Activated CD8-positive, alpha-beta memory T cell treated with anti-CD3 and anti-CD28 coated beads, Interleukin-2, amount 50 U/mL, for 48 hours (primary cell): ENCODE measurements at places on chromosomes 16 and 17.
A peak's percentile ranks its signal among the peaks of the same experiment; 100 is the strongest.

GRCh38 chr16:1972490-1972877 lies 631 bp downstream of the TBL3 start:
- no peak for DNase-seq

DNA sequence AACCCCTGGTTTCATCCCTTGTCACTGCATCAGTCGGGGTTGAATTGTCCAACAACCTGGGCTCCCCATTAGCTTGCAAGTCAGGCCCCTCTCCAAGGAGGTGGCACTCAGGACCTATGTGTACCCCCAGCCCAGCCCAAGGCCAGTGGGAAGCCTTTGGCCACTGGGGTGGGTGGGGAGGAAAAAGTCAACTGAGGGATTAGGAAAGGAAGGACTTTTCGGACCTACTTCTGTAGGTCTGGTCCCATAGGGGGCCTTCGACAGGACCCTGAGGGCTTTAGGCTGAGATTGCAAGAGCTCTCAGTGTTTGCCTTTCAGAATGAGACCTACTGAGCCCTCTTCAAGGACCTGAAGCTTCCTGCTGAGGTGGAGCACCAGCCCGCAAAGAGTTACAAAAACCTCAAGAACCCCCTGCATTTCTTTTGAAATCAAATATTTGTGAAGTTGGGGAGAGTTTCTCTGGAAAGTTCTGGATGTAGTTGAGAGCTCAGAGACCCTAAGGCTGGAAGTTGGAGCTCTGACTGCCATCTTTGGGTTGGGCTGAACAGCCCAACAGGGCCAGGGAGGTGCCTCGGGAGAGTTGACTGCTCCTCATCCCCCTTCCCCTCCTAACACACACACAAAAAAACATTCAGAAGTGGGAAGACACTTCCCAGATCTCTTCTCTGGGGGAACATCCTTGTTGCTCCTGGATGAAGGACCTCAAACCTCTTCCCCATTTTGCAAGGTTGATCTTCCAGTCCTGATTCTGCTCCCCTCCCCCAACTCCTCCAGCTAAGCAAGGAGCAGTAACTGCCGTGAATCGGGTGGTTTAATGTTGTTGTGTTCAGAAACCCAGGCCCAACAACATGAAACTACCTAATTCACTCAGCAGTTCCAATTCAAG lies 5.8 kb upstream of the HOXB9 start:
- DNase-seq, result no peak

GRCh38 chr17:34301986-34302385 lies 16.4 kb downstream of the CCL11 start:
- no peak for DNase-seq

DNA sequence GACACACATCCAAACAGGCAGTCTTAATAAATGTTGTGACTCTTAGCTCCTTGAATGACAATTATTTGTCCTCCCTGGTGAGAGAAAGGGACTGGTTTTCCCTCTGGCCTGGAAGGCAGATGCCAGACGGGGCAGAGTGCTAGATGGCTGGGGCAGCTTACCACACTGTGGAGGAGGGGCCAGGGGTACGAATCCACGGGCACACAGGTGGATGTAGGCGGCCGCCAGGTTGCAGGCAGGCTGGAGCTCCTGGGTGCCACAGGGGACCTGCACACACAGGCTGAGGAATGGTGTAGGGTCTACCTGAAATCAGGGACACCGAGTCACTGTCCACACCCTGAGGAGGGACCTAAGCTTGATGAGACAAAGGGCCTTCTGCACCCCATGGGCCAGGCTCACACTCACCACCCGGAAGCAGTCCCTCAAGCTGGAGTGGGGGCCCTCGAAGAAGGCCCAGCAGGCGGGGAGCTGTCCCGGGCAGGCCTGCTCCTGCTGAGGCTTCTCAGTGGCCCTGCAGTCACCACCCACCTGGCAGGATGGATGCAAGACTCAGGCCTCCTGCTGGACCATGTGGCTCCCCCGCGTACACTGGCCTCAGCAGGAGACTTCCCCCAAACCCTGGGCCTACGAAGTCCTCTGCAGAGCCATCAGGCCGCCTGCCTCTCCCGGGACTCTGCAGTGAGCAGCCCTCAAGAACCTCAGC lies 38.4 kb downstream of the RMI2 start:
- no peak for DNase-seq

DNA sequence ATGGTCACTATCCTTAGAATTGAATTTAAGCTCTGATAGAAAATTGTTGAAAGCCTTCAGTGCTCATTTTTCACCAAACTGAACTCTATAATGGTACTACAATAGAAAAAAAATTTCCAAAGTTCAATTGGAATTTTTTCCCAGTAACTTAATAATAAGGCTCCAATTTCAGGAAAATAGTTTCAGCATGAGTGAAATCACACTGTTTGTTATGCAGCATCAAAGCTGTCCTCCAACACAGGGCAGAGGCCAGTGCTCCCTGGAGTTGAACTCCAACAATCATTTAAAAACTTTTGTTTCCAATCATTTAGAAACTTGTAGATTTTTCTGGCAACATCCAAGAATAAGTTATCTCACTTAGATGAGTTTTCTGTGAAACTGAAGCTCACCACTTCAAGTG lies 103.1 kb upstream of the HSBP1 start:
- no peak for DNase-seq

- no peak for DNase-seq
Observed at GRCh38 chr17:38551121-38551520, 54.6 kb downstream of the SRCIN1 start.

DNA sequence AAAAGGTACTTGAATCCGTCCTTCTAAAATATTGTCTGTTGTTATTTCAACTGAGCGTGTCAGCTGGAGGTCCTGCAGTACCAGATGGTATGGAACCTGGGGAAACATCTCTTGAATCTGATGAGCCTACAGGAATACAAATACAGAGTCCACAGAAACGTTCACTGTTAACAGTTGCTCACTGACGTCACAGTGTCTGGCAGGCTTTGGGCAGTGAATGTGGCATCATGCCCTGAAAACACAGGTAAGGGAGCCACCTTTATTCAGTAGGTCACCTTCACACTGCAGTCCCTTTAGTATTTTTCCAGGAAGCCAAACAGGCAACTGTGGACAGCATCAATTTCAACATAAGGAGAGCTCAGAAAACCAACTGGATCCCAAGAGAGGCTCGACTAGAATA lies 56.1 kb downstream of the AMFR start:
- DNase-seq, result no peak

- no peak for DNase-seq
Observed at GRCh38 chr16:67790071-67790470, 16.3 kb downstream of the RANBP10 start.

GRCh38 chr17:60524463-60525327 lies 1.3 kb downstream of the APPBP2 start:
- DNase-seq, result no peak

DNA sequence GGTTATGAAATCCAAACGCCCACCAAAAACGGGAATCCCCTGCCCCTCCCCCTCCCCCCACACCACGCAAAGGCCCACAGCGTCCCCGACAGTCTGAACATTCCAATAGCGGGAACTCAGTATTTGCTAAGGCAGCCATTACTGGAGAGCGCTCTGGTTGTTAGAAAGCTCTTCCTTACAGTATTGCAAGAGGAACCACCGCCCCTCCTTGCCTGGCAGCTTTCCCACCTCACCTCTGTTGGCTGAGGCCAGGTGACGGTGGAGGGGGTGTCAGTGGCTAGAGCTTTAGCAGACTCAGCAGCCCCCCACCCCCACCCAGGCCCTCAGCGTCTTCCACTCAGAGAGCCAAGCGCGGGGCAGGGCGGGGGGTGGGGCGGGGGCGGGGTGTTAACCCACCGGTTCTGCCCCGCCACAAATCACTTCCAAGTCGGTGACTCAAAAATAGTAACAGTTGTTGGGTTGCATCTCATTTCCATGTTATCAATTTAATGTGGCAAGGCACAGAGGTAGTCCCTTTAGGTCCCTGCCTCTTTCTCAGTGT lies 2.2 kb upstream of the PLEKHH3 start:
- DNase-seq, result peak; percentile 70

DNA sequence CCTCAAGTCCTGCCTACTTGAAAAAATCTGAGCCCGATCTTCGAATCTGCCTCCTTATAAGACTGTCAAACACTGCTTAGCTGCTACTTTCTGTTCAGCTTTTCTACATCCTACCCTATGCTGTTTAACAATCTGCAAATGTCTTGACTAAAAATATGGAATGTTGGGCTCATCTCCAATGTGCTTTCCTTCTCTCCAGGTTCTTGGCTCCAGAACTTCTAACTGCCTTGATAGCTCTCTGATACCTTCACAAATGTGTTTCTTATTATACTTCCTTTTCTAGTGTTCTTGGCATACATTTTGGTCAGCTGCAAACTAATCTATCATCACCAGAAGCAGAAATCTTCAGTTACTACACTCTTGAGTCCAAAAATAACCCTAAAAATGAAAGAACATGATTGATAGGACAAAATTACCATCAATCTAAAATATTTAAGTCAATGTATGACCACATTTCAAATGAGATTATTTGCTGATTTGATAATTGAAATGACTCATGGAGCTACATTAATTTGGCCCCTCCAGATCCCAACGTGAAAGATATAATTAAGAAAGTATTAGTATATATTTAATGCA lies 372.3 kb upstream of the MON1B start:
- DNase-seq, result no peak

DNA sequence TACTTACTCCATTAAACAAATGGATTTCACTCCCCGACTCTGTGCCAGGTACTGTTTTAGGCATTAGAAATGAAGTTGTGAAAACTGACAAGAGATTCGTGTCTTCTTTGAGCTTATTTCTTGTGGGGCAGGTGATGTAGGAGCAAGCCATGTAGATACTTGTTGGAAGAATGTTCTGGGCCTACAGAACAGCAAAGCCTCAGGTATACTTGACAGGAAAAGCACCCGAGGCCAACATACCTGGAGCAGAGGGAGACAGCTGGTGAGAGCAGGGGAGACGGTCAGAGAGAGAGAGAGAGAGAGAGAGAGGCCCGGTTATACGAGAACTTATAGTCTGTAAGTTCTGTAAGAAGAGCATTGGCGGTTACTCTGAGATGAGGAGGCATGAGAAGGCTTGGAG lies 110.8 kb downstream of the FTO start:
- no peak for DNase-seq

GRCh38 chr16:23055481-23055880 lies 93.8 kb downstream of the USP31 start:
- DNase-seq, result no peak

DNA sequence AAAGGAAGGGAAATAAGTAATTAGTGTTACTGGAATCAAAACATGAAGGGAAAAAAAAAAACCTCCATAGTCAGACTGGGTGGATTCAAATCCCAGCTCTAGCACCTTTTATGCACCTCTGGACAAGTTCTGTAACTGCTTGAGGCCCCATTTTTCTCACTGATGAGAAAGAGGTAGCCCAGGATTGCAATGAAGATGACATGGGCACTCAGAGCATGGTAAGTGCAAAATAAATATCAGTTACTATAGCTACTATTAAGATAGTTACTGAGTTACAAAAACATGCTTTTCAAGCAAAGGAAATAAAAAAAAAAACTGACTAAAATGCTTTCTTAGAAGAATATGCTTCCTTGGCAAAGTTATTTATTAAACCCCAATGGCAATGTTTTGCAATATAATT lies 58.8 kb downstream of the CEP95 start:
- no peak for DNase-seq
